Activated CD4-positive, alpha-beta memory T cell treated with anti-CD3 and anti-CD28 coated beads for 36 hours (primary cell): ENCODE measurements at places on chromosomes 1 and 21.

- no peak for DNase-seq
These were observed 115.6 kb upstream of the SLC45A1 start for GRCh38 chr1:8202182-8202905.

DNA sequence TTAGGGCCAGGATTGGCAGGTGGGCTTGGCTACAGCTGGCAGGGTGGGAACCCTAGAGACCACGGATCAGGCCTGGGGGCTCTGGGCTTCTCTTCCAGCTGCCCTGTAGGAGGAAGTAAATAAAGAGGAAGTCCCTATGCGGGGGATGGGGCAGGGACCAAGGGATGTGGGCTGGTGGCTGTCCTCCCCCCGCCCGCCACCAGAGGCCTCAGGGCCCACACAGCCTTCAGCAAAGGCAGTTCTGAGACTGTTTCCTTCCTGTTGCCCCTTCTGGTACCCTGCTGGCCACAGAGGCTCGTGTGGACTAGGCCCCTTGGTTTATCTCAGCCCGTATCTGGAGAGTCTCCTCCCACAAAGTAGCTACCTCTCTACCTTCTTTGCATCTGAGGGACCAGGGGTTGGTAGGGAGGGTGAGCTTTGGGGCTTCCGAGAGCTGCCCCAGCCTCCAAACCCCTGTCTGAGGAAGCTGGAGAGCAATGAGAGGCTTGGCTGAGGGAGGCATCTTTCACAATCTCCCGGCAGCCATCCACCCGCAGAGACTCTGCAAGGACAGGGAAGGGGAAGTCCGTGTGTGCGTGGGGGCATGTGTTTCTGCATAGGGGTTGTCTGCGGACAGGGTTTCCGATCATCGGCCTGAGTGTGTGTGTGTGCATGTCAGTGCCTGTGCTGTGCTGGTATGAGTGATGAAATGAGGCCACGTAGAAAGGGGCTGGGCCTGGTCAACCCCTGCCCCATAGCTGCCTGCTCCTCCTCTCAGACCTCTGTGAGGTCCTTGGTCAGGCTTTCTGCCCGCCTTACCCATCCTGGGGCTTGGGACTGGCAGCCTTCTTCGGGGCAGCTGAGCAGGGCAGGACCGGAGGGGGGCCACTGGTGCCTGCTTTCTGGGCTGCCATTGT lies 12.5 kb downstream of the RPS6KA1 start:
- peak; percentile 94 for DNase-seq

DNA sequence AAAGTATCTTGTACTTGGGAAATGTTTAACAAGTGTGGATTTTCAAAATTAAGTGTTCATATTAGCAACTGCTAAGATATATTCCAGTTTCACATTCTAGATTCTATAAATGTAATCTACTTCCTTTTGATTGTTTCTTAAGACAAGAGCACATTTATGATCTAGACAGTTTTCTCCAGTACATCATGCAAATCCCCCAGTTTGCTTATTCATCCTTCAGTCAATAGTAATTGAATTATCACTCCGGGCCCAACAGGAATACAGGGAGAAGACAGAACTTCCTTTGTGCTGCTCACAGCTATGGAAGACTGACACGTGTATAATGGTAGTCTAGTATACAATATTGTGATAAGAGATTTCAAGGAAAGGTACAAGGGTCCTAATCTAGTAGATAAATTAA lies 14.5 kb downstream of the PLA2G4A start:
- DNase-seq = no peak

DNA sequence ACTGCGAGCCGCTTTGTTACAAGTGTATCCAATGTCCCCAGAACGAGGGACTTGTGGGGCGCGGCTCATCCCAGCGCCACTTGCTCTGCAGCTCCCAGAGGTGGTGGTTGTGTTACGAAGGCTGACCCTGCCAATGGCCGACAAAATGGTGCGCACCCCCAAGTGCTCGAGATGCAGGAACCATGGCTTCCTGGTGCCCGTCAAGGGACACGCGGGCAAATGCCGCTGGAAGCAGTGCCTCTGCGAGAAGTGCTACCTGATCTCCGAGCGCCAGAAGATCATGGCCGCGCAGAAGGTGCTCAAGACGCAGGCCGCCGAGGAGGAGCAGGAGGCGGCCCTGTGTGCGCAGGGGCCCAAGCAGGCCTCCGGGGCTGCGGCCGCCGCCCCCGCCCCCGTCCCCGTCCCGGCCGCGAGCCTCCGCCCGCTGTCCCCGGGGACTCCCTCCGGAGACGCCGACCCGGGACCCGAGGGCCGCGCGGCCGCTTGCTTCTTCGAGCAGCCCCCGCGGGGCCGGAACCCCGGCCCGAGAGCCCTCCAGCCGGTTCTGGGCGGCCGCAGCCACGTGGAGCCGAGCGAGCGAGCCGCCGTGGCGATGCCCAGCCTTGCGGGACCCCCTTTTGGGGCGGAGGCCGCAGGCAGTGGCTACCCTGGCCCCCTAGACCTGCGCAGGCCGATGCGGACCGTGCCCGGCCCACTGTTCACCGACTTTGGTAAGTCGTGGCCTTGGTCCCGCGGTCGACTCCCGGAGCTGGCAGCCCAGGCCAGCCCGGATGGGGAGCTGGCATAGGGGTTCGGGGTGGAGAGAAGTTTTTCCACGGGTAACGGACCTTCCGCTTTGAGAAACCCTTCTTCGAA lies at the start of gene DMRTB1:
TSS of gene DMRTB1 (plus strand) at position 79 of the 855 bp plus-strand sequence. CDS start at position 134, 55 bp downstream.
- no peak for DNase-seq

DNA sequence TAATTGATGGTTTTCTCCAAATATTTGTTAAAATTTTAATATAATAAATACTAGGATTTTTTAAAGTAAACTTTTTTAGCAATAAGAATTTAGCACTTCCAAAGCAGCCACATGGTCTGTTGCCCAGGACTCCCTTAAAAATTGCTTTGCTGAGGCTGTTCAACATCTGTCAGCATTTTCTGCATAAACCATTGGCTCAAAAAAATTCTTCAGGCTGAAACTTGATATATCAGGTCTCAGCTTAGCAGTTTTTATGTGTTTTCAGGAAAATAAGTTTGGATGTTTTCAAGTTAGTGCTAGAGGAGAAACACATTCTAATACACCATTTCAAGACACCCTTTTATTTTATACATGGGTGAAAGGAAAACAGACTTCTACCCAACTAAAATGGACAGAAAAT lies 69.1 kb upstream of the C1orf105 start:
- no peak for DNase-seq

GRCh38 chr1:184574588-184574987 lies 180.1 kb downstream of the EDEM3 start:
- DNase-seq = no peak

DNA sequence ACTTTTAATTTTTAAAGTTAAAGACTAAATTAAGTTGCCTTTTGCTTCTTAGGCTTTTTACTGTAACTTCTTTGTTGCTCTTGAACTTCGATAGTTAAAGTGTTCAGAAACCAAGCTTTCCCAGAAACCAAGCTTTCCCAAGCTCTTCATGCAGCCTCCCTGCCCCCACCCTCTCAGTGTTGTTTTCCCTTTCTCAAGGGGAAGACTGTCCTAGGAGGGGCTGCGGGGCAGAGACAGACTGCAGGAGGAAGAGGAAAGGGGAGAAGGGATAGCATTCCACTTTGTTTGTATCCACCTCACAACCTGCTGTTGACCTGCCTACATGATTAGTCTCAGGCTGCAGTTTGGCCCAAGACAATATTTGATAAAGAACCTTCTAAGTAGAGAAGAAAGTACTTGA lies 39.0 kb upstream of the DIPK1A start:
- DNase-seq = no peak

DNA sequence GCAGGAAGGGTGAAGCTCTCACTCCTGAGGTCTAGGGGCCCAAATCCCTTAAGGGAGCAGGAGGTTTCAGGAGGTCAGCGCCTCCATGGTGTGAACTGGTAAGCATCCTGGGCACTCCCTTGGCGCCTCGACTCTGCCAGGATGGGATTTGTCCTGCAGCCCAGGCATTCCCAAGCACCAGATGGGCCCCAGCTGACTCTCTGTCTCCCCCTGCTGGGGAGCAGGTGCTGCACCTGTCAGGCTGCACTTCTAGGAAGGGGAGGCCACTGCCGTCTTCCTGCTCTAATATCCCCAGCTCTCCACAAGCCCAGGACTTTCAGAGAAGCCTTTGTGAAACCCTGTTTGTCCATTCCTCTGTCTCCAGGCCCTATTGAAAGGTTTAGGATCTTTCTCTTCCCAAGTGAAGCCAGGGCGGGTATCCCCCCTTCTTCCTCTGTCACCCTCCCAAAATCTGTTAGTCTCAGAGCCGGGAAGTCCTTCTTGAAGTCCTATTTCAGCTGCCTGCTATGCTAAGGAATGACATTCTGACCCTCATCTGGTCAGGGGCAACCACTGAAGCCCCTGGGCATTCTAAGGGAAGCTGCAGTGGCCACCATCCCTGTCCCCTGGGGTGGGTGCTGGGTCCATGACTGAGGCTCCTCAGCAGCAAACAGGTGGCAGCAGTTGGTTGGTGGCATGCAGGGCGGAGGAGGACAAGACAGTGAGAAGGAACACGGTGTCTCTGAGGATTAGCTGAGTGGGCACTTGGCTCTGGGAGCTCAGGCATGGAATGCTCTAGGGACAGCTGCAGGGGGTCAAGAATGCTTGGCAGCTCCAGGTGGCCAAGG lies 3.2 kb downstream of the MYBPH start:
- DNase-seq = peak; percentile 58

DNA sequence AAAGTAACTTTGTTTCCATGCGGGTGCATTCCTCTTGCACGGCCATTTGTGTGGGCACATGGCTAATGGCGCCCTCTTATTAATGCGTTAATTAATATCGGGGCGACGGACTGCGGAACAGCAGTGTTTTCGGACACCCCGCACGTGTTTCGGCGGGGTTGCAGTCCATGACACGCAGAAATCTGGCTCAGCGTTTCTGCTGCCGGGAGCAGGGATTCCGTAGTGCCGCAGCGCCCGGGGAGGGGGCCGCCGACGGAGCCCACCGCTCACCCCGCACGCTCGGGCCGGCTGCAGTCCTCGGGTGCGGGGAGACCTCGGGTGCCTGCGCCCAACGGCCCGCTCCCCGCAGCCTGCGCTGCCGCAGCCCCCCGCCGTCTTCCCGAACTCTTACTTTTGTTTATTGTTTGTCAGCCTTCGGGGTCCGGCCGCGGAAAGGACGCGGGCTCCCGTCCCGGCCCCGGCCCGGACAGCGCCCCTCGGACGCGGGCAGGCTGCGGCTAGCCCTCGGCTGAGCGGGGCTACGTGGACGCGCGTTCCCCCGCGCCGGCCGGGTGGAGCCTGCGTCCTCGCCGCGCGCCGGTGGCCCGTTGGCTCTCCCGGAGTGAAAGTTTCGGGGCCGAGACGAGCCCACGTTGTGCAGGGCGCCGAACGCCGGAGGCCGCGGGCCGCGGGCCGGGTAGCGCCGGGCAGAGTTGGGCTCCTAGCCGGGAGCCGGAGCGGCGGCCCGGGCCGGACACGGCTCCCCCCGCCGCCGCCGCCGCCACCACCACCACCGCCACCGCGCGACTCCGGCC lies 849 bp downstream of the NFIA start:
- peak; percentile 15 for DNase-seq

GRCh38 chr1:113247782-113248181 lies 142.5 kb upstream of the MAGI3 start:
- DNase-seq = no peak

DNA sequence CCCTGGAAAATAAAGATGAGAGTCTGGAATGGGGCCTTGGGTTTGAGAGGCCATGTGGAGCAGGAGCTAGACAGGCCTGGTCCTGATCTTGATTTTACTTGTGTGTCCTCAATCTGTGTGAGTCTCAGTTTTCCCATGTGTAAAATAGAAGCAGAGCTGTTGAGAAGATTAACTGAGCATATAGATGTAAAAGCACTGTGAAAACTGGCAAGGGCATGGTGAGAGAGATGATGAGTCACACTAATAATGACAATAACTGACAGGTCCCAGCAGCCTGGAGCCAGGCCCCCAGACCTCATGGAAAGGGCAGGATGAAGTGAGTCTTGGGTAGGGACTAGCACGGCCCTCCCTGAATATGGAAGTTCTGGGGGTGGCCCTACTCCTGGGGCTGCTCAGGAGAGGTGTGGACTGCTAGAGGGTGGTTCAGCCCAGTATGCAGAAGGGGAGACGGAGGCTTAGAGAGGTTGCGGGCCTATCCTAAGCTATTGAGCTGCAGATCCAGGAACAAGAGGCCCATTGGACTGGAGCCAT lies 2.8 kb upstream of the AHDC1 start:
- no peak for DNase-seq

- DNase-seq = no peak
These were observed 21.9 kb downstream of the IL23R start for GRCh38 chr1:67188137-67188536.

DNA sequence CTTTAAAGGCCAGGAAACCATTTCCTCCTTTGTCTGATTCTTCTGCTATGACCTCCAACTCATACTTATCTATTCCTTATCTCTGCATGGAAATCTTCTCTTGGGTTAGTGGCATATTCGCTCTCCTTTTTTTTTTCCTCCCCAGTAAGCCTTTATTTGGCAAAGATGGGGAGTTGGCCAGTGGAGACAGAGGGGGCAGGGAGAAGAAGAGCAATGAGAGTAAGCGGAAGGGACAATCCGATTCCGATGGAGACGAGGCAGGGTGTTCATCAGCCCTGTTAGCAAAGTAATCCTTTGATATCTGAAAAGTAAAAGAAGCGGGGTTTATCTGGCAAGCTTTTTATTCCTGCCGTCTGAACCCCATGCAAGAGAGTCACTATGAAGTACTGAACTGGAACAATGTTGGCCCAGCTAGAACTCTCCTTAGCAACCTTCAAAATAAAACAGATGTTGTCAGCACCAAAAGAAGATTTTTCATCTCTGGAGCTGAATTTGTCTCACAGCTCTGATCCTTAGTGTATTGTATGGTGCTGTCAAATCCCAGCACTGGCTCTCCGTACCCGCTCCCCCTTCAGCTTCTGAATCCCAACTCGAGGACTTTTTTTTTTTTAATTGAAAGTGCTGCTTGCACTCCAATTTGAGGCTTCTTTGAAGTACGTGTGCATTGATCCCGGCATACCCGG lies 40.9 kb downstream of the PTGFRN start:
- no peak for DNase-seq

DNA sequence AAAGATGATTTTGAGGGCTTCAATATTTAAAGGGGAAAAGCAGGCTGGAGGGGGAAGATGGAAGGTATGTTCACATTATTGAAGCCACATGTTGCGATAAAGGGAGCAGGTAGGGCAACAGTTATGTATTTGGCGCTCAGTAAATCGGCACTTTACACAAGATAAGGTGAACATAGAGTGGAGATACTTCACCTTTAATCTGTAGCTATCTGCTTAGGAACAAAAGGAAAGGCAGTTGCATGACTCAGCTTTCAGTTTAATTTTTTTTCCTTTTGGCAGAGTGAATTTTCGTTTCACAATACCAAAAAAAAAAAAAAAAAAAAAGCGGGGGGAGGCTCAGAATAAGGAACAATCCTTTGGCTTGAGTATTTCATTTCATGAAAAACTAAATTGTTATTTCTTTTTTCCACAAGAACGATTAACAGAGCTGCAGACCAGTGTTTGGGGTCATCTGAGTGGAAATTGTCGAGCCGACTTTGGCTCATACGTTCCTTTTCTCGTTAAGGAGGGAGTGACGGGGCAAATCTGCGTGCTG lies 1.1 kb upstream of the COQ8A start:
- no peak for DNase-seq

DNA sequence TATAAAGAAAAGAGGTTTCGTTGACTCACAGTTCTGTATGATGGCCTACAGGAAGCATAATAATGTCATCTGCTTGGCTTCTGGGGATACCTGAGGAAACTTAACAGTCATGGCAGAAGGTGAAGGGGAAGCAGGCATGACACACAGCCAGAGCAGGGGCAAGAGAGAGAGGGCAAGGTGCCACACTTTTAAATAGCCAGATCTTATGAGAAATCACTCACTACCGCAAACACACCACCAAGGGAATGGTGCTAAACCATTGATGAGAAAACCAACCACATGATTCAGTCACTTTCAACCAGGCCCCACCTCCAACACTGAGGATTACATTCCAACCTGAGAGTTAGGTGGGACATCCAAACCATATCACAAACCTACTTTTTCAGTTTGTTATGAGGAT lies 245.9 kb upstream of the SGIP1 start:
- peak; percentile 62 for DNase-seq
